Smooth muscle cell of the umbilical artery (primary cell): ENCODE measurements at places on chromosomes 1 and 21. TPM values are rescaled to one million over a fixed set of nuclear protein-coding genes. Genes with fewer than 3 reads are reported as not detected.

The ADGRB2 gene
- total RNA-seq: 24.9 and 28.5 TPM in 2 replicates

The AADACL4 gene
- total RNA-seq: not detected in 2 replicates

The SV2A gene
- 15.4 and 26.3 TPM in 2 replicates for total RNA-seq

The ROR1 gene
- total RNA-seq: 3.6 and 9.1 TPM in 2 replicates

The PLPP3 gene
- total RNA-seq: 5.3 and 18.1 TPM in 2 replicates
